T-helper 9 cell (primary cell): ENCODE measurements at places on chromosomes 12 and 14.

DNA sequence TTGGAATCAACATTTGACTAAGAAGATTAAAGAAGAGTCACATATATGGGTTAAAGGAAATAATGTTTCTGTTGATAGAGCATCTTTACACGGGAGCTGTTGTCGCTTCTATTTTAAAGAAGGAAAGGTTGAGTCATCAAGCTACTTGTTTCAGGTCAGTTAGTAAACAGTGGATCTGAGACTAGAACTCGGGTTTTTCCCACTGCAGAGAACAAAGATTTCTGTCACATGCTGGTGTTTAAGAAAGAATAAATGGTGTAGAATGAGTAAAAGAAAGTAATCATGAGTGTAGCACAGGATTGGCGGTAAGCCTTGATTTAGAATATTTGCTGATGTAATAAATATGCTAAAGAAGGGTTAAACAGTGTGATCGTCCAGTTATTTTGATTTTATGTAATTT, 455.5 kb downstream of the AEBP2 start:
- DNase-seq = no peak

DNA sequence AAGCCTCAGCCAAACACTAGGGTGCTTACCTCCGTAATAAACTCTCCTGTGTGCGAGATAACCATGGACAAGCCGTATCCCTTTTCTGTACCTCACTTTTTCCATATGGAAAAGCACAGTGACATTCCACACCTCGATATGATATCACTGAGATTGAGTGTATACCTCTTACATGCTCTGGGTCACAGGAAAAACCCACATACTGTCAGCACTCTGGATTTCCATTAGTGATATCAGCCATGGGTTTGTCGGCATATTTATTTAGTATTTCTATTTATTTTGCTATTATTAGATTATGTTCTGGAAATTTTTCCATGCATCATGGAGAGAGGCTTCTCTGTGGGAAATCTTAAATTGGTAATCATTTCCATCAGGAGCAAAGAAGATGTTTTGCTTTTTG, 28.0 kb upstream of the DAAM1 start:
- no peak for DNase-seq

GRCh38 chr12:6871052-6871957, 1.8 kb downstream of the SPSB2 start:
- no peak for DNase-seq

DNA sequence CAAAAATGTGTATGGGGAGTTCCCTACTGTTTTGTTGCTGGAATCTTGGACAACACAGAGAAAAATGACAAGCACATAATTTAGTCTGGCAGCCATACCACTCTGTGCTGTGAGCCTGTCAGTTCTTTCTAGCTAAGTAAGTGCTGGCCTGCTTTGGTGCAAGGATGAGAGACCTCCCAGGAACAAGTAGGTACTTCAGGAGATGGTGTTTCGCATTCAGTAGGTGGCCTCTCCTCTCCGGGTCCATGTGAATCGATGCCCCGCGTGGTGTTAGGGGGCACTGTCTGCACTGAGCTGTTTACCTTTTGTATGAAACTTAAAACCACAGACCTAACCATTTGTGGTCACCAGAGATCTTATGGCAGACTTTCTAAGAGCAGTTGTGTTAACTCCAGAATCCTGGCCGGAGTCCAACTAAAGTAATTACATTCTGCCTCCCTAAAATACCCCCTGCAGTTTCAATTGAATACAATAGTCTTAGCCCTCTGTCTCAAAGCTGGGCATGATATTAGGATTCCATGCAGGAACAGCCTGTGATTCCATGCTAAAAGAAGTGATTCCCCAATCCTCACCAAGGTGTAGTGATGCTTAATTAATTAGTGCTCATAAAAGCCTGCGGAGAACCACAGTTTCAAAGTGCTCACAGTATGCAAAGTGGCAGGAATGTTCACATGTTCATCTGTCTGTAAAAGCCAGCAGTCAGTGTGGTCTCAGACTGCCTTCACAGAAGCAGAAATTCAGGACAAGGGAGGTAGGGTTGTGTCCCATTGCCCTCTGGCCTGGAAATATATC, 64.2 kb downstream of the LLPH start:
- DNase-seq = no peak

DNA sequence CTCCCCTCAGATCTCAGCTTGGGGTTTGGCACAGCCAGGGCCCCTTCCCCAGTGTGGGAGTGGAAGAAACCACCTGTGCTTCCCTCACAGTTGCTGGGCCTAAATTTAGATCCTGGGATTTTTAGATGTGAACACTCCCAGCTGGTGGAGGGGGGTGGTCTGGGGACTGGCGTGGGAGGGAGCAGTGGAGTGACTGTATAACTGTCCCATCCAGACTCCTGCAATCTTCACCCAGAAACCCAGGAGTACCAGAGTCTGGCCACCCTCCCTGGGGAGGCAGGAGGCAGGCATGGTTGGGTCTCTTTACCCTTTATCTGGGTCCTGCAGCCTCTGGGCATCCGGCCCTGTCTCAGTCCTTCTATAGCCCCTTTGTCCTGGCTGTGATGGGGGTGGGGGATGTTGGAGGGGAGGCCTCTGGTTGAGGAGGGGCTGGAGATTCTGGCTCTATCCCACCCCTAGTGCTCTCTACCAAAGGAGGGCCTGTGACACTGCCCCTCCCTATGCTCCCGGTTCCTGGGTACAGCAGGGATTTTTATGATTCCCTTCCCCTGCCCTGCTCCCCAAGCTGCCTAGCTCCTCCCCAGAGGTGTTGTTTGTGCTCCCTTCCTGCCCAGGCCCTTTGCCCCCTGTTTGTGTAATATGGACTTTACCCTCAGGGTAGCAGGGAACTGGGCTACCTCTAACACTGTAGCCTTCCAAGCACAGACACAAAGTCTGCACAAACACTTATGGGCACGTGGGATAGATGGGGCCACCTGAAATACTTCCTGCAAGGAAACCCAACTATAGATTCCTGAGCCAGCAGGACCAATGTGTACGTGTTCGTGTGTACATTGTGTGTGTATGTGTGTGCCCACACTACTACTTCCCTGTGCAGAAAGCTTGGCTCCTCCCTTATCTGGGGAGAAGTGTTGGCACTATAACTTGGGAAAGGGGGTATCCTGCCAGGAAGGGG, 1.7 kb downstream of the ERBB3 start:
- DNase-seq = no peak
